ENCODE measurements at places on chromosomes 4 and X.

GRCh38 chr4:73763877-73764276 is 23.5 kb downstream of the CXCL8 start:
- DNase-seq: no peak

DNA sequence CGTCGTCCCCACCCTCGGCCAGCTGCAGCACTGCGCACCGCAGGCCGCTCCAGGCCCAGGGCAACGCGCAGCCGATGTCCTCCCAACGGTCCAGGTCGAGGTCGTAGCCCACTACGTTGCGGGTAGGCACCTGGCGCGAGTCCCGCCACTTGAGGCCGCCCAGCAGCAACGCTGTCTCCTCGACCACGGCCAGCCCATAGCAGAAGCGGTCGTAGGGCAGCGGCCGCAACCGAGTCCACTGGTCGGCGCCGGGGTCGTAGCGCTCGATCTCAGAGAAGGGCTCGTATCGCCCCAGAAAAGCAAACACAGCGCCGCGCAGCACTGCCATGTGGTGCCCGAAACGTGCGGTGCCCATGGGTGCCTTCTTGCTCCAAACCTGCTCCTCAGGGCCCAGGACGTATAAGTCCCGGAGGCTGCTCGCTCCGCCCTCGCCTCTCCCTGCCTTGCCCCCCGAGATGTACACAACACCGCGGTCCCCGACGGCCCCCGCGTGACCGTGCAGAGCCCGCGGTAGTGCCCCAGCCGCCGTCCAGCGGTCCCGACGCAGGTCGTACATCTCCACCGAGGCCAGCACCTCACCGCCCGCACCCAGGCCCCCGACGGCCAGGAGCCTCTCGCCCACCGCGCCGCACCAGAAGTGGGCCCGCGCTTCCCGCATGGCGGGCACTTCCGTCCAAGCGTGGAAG is 2.1 kb downstream of the KLHL34 start:
- DNase-seq: no peak

DNA sequence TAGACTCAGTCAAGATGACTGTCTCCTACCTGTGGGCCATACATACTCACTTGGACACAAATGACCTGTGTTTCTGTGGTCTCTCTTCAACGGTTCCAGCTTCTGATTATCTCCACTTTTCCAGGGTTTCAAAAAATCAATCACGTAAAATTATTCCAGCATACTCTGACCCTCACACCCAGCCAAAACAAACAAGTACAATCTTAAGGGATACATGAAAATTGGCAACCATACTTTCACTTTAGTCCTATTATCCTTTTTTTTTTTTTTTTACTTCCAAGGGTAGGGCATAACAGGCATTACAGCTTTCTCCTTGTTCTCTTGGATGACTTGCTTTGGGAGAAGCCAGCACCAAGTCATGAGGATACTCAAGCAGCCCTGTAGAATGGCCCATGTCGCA is 225.8 kb upstream of the GALNT7 start:
- no peak for DNase-seq

DNA sequence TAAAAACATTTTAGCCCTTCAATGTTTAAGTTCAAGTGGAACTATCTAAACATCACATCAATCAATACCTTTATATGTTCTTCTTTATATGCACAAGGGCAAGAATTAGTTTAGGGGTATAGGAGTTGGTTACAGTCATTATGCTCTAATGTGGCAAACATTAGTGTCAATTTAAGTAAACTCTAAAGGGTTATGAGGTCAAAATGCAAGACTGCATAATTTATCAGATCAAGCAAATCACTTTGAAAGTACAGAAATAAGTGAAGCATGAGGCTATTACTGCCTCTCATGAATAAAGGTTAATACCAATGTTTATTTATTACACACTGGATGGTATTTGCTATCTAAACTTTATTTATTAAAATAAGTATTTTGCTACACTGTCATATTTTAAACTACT is 59.7 kb downstream of the MAB21L2 start:
- no peak for DNase-seq

GRCh38 chrX:49754233-49754857 is 58.6 kb upstream of the PAGE1 start:
- DNase-seq: peak; percentile 32

- no peak for DNase-seq
These were observed 419.6 kb upstream of the LCORL start for GRCh38 chr4:18441203-18441590.

- DNase-seq: no peak
These were observed 349.9 kb upstream of the KLF3 start for GRCh38 chr4:38313999-38314561.

GRCh38 chr4:2923141-2923551 is 40.1 kb downstream of the NOP14 start:
- no peak for DNase-seq

- DNase-seq: no peak
These were observed 296.1 kb upstream of the LDB2 start for GRCh38 chr4:17194586-17194985.

- no peak for DNase-seq
These were observed 52.7 kb downstream of the CPLX1 start for GRCh38 chr4:773214-773613.

GRCh38 chr4:167000141-167000852 is 234.0 kb downstream of the SPOCK3 start:
- no peak for DNase-seq

- DNase-seq: no peak
These were observed 45.9 kb upstream of the NUDT6 start for GRCh38 chr4:122968227-122968812.

DNA sequence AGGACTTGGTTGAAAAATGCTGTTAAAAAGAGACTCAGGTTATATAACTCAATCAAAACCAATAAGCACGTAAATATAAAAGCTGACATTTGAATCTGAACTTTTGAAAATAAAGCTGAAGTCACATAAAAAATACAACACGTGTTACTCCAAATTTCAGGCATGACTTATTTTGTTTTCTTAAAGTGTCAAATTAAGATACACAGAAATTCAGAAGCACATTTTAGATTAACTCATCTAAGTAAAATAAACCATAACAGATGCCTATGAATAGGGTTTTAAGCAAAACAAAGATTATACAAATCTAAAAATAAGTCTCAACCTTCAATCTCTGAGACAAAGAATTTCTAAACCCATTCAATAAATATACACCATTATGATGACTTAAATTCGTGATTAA is 124.8 kb downstream of the ANTXR2 start:
- no peak for DNase-seq

DNA sequence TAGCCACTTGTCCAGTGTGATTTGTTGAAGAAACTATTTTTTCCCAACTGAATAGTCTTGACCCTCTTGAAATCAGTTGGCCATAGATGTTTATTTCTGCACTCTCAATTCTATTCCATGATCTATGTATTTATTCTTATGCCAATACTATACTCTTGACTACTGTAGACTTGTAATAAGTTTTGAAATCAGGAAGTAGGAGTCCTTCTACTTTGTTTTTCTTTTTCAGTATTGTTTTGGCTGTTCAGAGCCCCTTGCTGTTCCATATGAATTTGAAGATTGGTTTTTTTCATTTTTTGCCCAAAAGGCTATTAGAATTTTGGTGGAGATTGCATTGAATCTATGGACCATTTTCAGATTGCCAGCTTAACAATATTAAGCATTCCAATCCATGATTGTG is 10.2 kb downstream of the SAP30 start:
- DNase-seq: no peak
